Stimulated activated CD4-positive, alpha-beta T cell treated with anti-CD3 and anti-CD28 coated beads, Interleukin-12 subunit alpha, Interleukin-12 subunit beta, amount 100 ng/mL, for 48 hours (primary cell): ENCODE measurements at places on chromosomes 12 and 14.

GRCh38 chr12:101878243-101878821 is 952 bp downstream of the DRAM1 start:
- DNase-seq = no peak

DNA sequence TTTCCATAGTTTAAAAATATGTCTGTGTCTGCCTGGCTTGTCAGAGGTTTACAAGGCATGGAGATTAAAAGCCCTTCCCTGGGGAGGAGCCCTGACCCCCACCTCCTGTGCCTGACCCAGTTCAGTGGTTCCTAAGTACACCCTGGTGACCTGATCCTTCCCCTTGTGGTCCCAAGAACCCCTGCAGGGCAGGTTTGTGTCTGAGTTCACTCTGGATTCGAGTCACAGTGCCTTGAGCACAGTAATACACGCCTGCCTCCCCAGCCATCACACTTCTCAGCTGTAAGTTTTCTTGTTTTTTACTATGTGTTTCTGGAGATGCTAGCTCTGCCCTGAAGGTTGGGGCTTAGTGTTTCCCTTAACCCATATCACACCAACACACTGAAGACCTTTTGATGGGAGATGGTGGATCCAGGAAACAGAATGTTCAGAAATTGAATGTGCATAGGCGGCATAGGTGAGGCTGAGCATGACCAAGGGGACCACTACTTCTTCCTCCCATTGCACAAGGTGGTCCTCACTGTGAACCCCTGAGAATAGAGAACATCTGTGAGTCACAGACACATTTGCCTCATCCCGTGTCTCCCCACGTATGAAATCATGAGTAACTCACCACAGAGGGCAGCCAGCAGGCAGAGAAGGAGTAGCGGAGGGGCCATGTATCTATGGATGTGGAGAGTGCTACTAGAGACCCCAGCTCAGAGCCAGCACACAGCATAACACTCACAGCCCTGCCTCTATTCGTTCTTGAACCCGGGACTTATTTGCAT is 962.9 kb downstream of the TMEM121 start:
- DNase-seq = no peak

DNA sequence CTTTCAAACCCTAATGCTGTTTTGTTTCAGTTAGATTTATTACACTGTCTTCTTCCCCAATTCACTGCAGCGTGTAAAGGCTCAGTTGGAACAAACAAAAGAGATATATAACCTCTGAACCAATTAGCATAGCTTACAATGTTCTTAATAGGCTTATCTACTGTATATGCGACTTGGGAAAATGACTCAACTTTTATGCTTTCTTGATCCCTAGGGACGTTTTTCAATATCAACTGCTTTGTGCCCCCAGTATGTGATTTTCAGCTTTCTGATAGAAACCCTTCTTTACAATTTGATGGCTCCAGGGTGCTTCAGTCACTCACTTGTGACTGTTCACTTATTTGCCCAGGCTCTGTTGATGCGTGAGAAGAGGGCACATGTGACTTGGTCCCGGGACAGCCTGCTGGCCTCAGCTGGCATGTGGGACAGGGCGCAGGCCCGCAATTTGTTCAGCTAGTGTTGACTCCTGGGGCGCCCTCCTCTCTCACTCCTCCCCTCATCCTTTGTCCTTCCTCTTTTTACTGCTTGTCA is 107.1 kb downstream of the TMTC2 start:
- DNase-seq = no peak

- DNase-seq = no peak
Measured at GRCh38 chr12:55737581-55738122, 5.3 kb upstream of the GDF11 start.

DNA sequence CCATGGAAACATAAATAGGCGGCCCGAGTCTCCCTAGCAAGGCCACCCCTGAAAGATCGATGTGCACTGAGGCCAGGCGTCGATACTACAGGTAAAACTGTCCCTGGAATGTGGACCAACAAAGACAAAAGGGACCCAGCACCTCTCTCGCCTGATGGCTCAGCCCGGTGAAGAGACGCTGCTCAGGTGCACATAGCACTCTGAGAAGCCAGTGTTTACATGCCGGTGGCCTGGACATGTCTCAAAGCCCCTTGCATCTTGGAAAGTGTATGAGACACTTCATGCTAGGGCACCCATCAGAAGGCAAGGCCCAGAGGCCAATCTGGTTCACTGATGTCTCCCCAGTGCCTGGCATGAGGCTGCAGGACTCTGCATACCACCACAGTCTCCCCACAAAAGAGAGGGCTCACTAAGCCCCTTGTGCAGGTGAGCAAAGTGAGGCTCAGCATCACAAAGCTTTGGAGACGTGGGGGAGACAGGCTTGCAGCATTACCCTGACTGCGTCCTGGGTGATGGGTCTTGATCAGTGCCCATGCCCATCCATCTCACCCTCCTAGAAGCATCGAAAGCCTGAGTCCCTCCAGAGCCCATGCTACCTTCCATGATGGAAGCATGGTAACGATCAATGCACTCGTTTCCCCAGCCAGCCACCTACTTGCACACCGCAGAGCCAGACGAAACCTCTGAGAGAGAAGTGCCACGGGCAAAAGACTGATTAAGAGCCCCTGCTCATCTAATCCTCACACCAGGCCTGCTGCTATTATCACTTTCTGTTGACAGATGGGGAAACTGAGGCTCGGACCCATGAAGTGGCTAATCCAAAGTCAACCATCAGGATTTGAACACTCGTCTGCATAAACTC is 16.1 kb downstream of the BCL11B start:
- DNase-seq = no peak

GRCh38 chr14:80845856-80846255 is 95.7 kb downstream of the CEP128 start:
- no peak for DNase-seq

DNA sequence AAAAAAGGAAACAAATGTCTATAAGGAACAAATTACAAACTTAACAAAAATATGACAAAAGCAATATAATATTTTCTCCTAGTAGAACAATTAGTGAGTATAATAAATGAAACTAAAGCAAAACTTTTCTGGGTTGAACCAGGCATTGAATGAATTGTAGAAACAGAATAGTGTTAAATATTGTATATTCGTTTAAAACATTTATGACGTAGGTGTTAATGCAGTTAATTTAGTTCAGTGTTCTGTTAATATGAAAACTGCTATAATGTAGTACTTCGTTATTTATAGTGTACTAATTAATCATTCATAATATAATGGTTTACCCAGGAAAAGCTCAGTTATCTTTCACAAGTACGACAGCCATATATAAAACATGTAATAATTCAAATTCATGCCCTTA is 23.7 kb downstream of the NKX2-1 start:
- DNase-seq = no peak

GRCh38 chr14:45083617-45083975 is 320 bp upstream of the PRPF39 start:
- DNase-seq = no peak

DNA sequence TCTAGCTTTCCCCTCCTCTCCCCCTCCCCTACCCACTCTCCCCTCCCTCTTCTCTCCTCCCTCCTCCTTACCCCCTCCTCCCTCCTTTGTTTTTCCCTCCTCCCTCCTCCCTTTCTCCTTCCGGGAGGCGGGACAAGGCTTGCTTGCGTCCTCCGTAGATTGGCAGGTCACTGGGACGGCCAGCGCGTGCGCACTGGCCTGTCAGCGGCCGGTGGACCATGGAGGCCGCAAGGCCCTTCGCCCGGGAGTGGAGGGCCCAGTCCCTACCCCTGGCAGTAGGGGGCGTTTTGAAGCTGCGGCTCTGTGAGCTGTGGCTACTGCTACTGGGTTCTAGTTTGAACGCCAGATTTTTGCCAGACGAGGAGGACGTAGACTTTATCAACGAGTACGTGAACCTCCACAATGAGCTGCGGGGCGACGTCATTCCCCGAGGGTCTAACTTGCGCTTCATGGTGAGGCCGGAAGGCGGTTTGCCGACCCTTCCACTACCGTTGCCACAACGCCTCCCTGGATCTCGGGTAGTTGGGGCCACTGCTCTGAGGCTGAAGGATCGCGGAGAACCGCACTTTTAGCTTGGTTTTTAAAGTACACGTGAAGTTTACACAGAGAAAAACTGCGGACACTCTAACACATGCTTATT is at the start of gene GLIPR1L2:
Gene GLIPR1L2 (plus strand): TSS at position 191 of the 640 bp plus-strand sequence. CDS start 28 bp downstream, at position 219.
- peak; percentile 87 for DNase-seq

- DNase-seq = no peak
Measured at GRCh38 chr12:4630262-4630661, 18.6 kb downstream of the AKAP3 start.

- no peak for DNase-seq
Measured at GRCh38 chr12:32671930-32672780, 6.9 kb upstream of the DNM1L start.

- no peak for DNase-seq
Measured at GRCh38 chr14:53183611-53184010, 30.5 kb upstream of the DDHD1 start.

- DNase-seq = no peak
Measured at GRCh38 chr14:104425171-104425681, 154.3 kb upstream of the C14orf180 start.

DNA sequence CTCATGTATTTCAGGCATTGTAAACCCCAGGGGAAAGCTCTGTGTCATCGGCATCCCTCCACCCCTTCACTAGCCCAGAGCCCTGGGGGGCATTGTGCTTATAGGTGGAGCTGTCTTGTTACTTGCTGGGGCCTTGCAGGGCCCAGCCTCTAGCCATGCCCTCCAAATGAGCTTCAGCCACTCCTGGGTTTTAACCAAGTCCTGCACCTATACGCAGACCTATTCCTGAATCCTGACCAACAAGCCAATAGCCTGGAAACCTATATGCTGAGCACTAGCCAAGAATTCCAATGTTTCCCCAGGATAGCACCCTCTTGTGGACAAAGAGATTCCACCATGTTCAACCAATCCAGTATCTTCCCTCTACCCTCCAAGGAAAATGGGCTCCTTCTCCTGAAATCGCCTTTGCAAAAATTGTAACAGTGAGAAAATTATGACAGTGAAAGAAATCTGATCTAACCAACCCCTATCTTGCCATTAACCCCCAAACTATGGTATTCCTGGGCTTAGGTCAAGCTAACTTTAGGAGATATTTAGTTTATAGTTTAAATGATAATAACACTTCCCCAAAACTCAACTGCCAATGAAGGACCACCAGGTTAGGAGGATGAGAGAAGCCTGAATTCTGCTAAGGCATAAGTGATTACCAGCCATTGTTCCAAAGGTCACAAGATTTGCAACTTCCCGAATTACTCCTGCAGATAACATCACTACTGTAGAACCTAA is 55.5 kb downstream of the TTC7B start:
- no peak for DNase-seq

GRCh38 chr12:96040305-96041133 is 5.1 kb upstream of the LTA4H start:
- DNase-seq = no peak

GRCh38 chr14:61588419-61588901 is 106.9 kb upstream of the HIF1A start:
- DNase-seq = no peak

DNA sequence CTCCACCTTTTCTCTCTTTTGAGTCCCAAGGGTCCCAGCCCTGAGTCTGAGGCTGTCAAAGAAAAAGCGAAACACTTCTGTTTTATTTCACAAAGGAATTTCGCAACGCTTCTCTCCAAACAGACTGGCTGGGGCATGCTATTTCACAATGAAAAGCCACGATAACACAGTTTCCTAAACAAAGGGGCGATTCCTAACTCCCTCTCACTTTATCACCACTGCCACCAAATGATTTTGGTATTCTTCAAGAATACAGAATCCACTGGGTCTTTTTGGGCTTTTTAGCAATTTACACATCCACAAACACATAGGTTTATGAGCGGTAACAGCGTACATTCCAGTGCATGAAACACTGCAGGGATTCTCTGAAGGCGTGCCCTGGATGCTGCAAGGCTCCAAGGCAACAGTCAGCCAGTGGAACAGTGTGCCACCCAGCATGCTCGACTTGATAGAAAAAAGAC is 161.2 kb downstream of the DAD1 start:
- no peak for DNase-seq

GRCh38 chr12:111304642-111305071 is 64.2 kb downstream of the PHETA1 start:
- peak; percentile 34 for DNase-seq

DNA sequence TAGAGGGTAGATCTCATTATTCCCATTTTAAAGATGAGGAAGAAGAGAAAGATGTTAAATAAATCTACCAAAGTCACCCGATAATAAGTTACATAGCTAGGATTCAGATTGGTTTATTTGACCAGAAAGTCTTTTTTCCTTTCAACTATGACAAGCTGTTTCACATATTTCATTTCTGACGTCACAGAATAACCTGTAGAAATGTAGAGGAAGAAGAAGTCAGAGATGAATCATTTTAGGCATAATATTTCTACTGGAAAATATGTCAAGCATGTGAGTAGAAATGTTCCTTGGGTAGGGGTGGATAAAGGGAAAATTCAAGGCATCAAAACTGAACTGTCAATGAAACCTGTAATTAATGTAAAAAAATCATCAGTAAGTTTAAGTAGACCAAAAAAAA is 107.0 kb downstream of the MGST1 start:
- DNase-seq = no peak

DNA sequence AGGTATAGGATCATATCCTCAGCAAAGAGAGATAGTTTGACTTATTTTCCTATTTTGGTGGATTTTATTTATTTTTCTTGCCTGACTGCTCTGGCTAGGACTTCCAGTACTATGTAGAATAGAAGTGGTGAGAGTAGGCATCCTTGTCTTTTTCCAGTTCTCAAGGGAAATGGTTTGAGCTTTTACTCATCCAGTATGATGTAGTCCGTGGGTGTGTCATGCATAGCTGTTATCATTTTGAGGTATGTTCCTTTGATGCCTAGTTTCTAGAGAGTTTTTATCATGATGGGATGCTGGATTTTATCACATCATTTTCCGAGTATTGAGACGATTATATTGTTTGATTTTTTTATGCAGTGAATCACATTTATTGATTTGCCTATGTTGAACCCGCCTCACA is 97.2 kb downstream of the MGAT4C start:
- no peak for DNase-seq

- no peak for DNase-seq
Measured at GRCh38 chr12:119634743-119635142, 33.2 kb upstream of the PRKAB1 start.

GRCh38 chr12:128138125-128138524 is 128.8 kb upstream of the TMEM132C start:
- no peak for DNase-seq

DNA sequence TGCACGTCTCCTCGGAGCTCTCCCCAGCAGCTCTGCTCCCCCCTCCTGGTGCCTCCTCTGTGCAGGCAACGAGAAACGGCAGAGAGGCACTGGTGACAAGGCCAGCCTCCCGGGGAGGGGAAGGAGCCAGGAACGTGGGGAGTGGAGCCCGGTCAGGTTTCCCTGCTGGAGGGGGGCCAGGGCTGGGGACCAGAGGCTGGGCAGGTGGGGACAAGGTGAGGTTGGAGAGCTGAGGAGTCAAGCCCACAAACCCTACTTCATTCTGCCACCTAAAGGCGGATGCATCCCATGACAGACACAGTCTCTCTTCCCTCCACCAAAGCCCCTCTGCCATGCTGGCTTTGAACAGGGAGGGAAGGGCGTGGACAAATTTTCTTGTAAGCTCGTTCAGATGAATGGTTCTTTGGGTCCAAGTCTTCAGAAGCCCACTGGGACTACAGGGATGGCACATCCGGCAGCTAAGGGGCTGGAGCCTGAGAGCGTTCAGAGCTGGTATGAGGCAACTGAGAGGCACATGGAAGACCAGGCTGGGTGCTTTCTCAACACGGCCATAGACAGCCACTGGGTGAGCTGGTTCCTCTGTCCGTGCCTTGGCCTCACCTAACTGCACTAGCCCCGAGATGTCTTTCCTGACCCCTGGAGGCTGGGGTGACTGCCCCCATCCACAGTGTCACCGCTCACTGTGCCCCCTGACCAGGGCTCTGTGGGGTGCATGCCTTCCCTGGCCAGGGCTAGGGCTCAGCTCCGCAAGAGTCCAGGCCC is 105.9 kb downstream of the RBM19 start:
- DNase-seq = no peak

- DNase-seq = no peak
Measured at GRCh38 chr12:122004633-122005071, 17.0 kb upstream of the BCL7A start.
